ENCODE measurements at places on chromosomes 6 and 20.

DNA sequence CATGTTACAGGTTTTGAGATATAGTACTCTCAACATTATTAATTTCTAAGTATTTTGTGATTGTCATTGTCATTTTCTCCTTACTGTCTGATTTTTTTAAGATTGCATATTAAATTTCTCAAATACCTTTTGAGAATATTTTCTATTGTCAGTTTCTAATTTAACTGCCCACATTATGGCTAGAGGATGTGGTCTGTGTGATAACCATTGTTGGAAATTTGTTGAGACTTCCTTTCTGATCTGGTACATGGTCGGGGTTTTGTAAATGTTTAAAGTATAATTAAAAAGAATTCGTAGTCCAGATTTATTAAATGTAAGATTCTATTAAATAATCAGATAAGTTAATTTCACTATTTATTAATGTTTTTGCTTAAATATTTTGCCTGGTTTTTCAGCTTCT lies 60.1 kb downstream of the SLX4IP start:
- DNase-seq = no peak

- DNase-seq = no peak
Observed at GRCh38 chr6:10582774-10583508, 61.8 kb downstream of the GCNT2 start.

GRCh38 chr6:20826378-20826777 lies 292.1 kb downstream of the CDKAL1 start:
- DNase-seq = no peak

DNA sequence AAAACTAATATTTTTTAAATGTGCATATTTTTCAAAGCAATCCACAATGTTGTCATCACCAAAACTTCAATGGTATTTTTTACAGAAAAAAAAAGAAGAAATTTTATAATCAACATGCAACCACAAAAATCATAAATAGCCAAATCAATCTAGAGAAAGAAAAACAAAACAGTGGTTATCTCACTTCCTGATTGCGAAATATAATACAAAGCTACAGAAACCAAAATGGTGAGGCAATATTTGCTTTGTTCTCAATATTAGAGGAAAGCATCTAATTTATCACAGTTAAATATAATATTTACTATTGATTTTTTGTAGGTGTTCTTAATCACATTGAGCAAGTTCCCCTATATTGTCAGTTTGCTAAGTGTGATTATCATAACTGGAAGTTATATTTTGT lies 720.7 kb upstream of the ADGRB3 start:
- no peak for DNase-seq
